ENCODE measurements at places on chromosomes 3 and 15.

GRCh38 chr3:155149494-155149893, 69.4 kb downstream of the MME start:
- DNase-seq = no peak

DNA sequence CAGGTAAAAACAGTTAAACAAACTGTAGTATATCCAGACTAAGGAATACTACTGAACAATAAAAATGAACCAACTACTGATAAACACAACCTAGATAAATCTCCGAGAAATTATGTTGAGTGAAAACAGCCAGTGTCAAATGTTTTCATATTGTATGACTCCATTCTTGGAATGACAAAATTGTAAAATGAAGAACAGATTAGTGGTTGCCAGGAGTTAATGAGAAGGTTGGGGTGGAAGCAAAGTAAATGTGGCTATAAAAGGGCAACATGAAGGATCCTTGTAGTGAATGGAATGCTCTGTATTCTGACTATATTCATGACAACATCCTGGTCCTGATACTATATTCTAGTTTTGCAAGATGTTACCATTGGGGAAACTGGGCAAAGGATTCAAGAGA, 27.5 kb upstream of the ACKR4 start:
- DNase-seq = no peak

GRCh38 chr3:12759693-12760565, 870 bp upstream of the TMEM40 start:
- no peak for DNase-seq

- peak; percentile 57 for DNase-seq
Measured at GRCh38 chr3:101898752-101899169, 49.4 kb downstream of the NFKBIZ start.

DNA sequence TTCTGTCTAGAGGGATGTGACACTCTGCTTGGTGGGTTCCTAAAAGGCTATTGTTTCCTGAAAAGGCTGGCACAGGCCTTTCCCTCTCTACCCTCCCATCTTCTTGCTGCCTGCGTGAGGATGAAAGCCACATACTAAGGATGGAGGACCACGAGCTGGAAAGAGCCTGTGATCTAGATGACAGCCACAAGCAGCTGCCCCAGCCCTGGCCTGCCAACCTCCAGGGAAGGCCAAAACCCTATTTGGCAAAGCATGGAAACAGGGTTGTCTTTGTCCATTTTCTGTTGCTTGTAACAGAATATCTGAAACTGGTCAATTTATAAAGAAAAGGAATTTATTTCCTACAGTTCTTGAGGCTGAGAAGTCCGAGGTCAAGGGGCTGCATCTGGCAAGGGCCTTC, 144.5 kb downstream of the FBLN2 start:
- no peak for DNase-seq

DNA sequence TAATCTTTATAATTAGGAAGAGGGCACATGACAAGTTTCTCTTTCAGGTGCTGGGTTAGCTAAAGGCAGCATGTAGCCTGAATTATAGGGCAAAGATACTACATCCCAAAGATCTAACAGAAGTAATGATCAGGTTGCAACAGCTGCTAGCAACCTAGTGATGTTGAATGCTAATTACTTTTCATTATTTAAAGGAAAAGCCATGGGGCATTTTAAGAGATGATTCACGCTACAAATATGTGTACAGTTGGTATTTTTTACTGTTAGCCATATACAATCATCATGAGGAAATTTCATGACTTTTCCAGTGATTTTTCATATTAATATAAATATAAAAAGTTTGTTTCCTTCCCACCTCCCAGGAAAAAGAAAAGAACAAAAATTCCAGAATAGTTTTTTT, 43.0 kb downstream of the NEK10 start:
- DNase-seq = no peak

- no peak for DNase-seq
Measured at GRCh38 chr3:23726811-23727548, 78.8 kb upstream of the UBE2E1 start.

DNA sequence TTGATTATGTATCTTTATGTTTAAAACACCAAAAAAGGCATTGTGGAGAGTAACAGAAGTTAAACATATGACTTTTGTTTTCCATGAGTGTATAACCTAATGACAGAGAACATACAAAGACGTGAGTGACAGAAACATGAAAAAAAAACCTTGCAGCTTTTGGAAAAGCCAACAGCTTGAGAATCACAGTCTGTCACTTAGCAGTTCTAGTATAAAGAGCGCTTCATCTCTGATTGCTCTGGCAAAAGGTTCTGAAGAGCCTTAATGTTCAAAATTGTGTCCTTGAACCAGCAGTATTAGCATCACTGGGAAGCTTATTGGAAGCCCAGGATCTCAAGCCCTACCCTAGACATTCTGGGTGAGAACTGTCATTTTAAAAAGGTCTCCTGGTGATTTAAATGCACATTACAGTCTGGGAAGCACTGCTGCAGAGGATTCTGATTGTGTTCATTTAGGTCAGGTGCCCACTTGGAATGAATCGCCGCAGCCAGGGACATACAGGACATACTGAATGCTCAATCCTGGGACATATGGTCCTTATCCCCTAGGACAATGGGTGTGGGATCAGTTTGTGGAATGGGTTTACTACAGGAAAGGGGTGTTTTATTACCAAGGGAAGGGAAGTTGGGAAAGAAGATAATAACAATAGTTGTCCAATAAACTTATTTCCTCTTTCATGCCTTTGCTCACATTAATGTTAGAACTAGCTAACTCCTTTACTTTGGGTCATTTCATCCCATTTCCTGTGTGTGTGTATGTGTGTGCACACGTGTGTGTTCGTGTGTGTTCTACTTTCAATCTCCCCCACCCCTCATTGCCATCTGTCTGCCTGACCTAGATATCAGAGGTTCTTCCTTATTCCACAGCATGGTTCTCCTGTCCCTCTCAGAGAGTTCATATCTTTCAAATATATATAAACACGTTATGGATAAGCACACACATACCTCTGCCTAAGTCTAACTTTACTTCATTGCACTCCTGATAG, 55.0 kb downstream of the LRRC49 start:
- DNase-seq = no peak
